ELF-1 (cell line): ENCODE measurements at places on chromosomes 11 and 22.
A peak's percentile ranks its signal among the peaks of the same experiment; 100 is the strongest.

GRCh38 chr11:8248786-8249185 lies 14.9 kb downstream of the LMO1 start:
- DNase-seq, result no peak

- no peak for DNase-seq
These were observed 46.7 kb downstream of the NXPE2 start for GRCh38 chr11:114724916-114725524.

DNA sequence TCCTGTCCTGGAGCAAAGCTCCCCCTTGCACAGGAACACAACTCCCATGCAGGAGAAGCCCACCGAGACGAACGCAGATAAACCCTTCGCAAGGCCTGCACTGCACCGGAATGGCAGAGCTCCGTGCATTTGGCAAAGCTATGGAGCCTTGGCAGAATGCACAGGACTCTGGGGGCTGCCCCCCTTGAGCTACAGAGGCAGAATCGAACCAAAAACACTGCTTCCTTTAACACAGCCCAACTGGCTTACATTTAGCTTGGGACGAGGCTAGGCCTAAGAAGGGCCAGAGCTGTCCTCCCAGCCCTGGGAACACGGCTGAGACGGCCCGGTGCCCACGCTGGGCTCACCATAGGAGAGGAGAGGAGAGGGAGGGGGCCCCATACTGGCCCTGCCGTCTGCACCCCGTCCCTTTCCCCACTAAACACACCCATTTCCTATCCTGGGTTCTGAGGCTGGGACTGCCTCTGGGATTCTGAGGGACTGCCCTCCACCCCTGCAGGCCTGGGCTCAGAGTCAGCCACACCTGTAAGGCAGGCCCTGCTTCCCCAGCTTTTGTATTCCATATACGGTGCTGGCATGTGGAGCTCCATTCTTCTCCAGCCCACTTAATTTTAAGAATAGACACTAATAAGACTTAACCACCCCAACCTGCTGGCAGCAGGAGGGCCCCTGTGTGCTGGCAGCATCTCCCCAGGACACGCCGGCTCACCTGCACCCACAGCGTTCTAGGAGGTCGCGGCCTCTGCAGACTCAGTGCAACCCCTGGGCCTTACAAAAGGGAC lies 32.9 kb downstream of the PPM1F start:
- no peak for DNase-seq

DNA sequence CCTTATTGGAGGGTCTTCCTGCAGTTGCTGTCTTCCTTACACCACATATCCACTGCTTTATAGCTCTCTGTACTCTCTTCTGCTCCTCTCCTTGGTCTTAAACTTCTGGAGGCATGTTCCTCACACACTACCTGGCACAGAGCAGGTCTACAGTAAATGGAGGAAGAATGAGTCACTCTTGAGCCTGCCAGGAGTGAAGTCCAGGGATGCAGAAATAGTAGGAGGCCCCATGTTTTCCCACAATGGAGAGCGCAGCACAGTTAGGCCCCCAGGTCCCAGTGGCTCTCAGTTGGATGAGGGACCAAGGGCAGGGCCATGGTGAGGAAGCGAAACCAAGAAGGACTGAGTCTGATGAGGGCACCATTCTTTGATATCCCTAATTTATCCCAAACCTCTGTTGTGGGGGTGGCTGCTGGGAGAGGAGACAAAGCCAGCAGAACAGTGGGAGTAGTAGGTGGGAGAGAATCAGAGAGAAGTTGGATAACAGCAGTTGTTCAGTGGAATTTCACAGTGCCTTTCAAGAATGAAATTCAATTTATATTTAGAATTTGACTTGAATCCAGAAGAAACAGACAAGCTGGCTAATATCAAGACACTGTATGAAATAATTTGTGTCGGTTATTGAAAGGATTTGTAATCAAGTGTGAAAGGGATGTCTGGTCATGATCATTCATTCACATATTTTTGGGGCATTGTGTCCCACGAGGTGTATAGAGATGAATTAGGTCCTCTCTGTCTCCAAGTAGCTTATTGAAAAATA lies 187.8 kb downstream of the HIPK3 start:
- DNase-seq, result no peak

DNA sequence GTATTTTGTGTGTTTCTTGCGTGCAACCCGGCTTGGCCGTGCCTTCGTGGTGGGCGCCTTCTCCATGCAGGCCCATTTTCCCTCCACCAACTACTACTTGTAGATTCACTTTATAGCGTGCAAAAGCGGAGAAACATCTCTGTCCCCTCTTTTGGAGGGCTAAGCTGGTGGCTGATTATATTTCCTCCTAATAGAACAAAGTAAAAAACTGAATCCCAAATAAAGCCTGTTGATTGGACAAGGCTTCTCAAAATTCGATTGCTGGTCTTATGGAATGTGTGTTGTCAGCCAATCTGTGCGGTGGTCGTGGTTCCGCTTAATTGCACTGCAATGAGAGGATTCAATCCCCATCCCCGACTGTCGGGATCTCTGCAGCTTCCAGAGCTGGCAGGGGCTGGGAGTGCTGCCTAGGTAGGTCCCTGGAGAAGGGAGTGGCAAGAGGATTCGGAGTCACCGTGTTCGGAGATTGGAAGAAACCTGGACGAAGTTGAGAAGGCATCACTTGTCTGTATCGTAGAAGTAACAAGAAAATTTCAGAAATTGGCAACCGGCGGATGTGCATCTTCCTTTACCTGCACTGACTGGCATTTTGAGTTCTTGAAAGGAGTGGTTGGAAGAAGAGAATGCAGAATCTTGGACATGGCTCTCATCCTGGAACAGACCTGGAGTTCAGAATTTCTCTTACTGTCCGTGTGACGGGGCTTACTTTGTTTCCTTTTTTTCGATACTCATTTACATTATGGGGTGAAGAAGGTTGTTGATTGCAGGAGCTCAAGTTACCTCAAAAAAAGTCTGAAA lies 1.1 kb downstream of the HMGXB4 start:
- peak; percentile 78 for DNase-seq

DNA sequence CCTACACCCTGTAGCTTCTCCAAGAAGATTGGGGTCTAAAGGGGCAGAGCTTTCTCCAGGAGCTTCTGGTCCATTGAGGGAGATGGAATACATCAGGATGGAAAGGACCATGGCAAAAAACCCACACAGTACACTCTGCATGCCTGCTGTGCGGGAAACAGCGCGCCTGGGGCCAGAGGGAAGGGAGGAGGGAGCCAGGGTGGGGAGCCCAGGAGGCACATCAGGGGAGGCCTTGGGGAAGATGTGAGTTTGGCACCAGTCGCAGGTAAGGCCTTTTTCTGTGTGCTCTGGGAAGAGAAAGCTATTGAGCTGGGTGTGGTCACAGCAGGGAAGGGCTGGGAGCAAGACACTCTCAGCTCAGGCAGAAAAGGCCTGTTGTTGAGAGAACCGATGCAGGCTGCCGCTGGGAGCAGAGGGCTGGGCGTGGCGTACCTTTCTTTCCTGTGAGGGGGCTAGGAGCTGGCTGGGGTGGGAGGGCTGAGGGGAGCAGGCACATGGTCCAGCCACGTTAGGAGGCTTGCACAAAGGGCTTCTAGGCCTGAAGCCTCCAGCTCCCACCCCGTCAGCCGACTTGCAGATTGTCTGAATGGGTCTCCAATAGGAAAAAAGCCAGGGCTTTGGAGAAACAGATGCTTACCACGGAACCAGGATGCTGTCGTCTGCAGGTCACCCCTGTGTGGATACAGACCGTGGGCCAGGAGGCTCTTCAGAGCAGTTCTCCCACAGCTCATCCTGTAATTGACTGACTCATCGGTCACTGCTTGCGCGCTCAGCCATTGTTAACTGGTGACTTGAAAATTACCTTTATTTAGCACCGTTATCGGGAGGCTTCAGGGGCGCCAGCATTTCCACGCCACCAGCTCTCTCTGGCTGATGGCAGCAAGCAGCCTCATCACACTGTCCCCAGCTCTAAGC lies 237.3 kb downstream of the ST3GAL4 start:
- DNase-seq, result peak; percentile 75

DNA sequence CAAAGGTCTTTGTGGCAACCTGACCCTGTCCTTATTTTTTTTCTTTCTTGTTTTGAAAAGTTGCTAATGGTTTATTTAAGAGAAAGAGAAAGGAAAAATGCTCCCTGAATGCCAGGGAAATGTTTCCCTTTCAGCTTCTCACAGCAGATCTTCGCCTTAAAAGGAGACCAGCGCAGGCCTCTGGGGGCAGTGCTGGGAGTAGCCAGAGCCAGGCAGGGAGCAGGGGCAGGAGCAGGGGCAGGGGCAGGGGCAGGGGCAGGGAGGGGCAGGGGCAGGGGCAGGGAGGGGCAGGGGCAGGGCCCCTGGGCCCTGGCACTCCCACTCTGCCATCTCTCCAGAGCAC lies 5.1 kb downstream of the MOB2 start:
- no peak for DNase-seq

DNA sequence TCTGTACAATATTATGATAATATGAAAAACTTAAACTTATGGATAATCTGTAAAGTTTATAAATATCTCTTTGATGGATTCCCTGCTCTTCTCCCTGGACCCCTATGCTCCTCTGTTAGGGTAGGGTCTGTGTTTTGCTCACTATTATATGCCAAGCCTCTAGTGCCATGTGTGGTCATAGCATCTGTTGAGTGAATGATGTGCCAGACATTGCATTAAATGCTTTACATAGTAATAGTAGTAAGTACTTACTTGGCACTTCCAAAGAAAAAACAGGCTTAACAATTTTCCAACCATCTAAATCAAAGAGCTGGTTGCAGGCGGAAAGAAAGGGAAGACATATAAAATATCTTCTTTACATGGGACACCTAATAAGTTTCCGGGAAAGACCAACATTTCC lies 46.8 kb downstream of the LGR4 start:
- DNase-seq, result no peak

- DNase-seq, result no peak
These were observed 13.7 kb downstream of the ROBO3 start for GRCh38 chr11:124878759-124879492.

DNA sequence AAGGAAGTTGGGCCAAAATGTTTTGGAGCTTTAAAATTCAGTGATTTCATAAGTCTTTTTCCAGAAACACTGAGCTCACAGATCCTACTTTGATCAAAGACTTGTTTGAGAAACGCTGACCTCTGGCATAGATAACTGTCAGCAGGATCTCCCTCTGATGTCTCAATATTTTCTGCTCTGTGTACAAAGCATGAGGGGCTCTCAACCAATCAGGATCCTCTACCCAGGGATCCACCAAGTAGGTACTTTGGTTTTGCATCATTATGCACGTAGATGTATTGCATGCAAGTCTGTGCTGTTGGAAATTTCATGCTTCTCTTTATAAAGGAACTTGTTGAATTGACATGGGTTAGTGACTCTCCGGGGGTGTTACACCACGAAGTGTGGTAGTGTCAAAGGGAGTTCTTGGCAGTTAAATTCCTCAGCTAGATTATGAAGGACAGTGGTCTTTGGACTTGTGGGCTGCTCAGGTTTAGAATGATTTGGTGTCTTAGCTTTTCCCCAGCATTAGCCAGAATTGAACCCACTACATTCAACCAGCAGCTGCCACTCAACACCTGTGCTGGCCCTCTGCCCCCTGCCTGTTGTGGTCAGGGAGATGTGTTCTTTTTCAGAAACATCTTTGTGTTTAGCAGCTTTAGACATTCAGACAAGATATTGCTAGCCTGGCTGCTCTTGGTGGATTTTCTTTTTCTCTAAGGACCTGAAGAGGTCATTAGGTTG lies 1.7 kb upstream of the DIXDC1 start:
- no peak for DNase-seq

DNA sequence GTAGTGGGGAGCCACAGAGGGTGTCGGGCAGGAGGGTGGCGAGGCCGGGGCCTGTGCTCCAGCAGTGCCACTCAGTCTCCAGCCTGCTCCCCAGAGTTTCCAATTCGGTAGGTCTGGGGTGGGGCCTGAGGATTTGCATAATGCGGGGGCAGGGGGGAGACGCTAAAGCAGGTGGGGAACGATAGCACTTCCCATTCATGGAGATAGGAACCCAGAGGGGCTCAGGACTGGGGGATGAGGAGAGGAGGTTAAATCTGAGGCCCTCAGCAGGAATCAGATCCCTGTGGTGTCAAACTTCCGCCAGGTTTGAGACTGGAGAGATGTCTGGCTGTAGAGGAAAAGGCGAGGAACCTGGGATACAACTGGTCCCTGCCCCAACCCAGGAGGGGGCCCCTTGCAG lies 29.8 kb downstream of the WNT11 start:
- DNase-seq, result no peak
